Motor neuron (in vitro differentiated cells): ENCODE measurements at places on chromosomes 2 and 18. TPM values are rescaled to one million over a fixed set of nuclear protein-coding genes. Genes with fewer than 3 reads are reported as not detected.

The COL5A2 gene
- total RNA-seq, result 4.8 and 6.5 TPM in 2 replicates

The MAP4K4 gene
- total RNA-seq, result 551 and 572 TPM in 2 replicates

The HOXD12 gene
- not detected in 2 replicates for total RNA-seq

The MALL gene
- total RNA-seq, result 10.0 and 11.3 TPM in 2 replicates

The CCBE1 gene
- 0.14 and 0.15 TPM in 2 replicates for total RNA-seq

The TCF23 gene
- 0.07 TPM in 1 of 2 replicates, not detected in the other for total RNA-seq

The ERBB4 gene
- 27.9 and 34.4 TPM in 2 replicates for total RNA-seq

The PLGLB2 gene
- total RNA-seq, result 0.73 and 1.3 TPM in 2 replicates

The AP1S3 gene
- total RNA-seq, result 12.3 and 14.7 TPM in 2 replicates

GRCh38 chr2:238425979-238426567, 654 bp upstream of the ASB1 start:
- ATAC-seq, result peak; percentile 61

DNA sequence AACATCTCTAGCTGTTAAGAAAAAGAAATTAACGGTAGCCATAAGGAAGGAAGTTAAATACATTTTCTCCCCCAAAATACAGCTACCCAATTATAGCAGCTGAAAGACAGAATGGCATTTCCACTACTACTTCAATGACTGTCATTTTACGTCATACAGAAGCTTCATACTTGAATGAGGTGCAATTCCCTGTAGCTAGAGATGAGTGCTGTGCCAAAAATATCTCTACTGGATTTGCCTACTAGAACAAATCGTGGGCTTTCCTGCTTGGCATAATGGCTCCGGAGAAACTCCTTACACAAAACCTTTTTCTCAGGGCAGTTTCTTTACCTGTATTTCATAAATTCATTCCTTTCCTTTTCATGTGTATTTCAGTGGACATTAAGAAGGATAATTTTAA, 36.3 kb upstream of the NRXN1 start:
- ATAC-seq, result no peak

GRCh38 chr2:134676960-134677359, 41.8 kb downstream of the TMEM163 start:
- peak; percentile 35 for ATAC-seq

GRCh38 chr18:5253910-5254309, 41.6 kb downstream of the ZBTB14 start:
- no peak for ATAC-seq

- no peak for ATAC-seq
Measured at GRCh38 chr2:160371251-160372009, 122.2 kb downstream of the RBMS1 start.

DNA sequence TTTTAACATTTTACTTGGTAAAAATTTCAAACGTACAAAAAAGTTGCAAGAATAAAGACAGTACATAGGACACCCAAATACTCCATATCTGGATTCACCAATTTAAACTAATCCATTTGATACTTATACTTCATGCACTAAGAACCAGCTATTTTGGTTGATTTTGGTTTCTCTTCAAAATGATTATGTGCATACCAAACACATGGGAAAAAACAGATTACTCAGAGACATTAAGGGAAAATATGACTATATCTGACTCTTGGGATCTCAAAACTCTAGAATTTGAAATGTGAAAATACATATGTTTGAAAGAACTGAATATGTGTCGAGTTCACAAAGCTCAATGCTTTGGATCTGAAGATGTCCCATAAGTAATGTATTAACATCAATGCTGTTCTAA, 15.5 kb upstream of the MALL start:
- no peak for ATAC-seq

- peak; percentile 41 for ATAC-seq
Measured at GRCh38 chr2:73907840-73908452, 15.1 kb downstream of the ACTG2 start.

DNA sequence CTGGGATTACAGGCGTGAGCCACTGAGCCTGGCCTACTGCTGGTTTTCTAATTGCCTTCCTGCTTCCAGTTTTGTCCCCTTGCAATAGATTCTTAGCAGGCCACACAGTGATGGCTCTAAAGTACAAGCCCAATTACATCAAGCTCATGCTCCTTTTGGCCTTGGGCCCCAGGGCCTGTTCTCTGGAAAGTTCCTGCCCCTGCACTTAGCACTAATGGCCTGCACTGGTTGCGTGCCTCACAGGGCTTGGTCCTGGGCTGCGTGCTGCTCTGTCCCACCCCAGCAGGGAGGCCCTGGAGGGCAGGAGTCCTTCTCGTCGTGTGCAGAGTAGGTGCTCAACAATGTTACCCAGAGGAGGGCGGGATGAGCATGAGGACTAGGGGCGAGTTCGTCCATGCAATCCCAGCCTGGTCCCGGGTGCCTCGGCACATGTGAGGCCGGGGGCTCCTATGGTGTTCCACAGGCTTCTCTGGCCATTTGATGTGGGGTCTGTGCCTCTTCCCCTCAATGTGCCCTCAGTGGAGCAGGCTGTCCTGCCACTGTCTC, 51.7 kb downstream of the PDCL3 start:
- ATAC-seq, result no peak

DNA sequence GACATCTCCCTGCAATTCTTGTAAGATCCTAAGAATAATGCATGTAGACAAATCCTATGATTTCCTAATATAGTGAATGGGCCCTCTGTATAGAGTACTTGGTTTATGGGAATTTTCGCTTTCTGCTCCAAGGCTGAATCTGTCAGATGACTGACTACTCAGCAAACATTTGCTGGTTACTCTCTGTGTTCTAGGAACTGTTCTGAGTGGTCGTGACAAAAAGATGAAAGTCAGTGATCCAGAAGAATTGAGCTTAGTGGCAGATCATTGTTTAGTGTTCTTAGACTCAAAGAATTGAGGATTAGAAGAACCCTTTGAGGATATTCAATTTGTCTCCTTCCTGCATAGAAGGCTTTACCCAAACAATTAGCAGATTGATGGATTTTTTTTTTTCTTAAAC, 10.0 kb downstream of the XRCC5 start:
- ATAC-seq, result peak; percentile 11

GRCh38 chr2:31354837-31355236, 59.7 kb downstream of the XDH start:
- ATAC-seq, result no peak

DNA sequence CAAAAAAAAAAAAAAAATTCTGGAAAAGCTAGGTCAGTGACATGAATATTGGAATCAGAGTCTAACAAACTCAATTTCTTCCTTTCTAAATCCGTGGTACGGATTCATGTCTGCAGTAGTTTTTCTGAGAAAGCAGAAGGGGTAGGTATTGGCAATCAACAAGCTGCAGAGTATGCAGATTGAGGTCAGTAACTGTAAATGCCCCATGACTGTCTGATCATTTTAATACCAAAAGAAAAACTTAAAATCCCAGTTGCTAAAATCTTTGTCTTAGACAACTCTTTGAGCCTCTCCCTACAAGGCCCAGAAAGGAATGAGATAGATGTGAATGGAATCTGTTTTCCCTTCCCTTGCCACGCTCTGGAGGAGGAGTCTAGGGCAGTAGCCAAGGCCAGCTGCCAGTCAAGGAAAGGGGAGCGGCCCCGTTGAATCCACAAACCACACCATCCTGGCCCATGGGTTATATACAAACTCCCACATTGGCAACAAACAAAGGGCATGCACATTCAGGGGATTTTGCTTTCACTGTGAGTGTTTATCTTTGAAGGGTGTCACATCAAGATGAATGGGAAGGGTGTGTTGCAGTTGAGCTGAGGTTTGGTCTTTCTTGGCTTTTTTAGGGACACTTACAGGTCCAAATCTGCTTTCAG, 6.1 kb upstream of the CASP8 start:
- ATAC-seq, result no peak

DNA sequence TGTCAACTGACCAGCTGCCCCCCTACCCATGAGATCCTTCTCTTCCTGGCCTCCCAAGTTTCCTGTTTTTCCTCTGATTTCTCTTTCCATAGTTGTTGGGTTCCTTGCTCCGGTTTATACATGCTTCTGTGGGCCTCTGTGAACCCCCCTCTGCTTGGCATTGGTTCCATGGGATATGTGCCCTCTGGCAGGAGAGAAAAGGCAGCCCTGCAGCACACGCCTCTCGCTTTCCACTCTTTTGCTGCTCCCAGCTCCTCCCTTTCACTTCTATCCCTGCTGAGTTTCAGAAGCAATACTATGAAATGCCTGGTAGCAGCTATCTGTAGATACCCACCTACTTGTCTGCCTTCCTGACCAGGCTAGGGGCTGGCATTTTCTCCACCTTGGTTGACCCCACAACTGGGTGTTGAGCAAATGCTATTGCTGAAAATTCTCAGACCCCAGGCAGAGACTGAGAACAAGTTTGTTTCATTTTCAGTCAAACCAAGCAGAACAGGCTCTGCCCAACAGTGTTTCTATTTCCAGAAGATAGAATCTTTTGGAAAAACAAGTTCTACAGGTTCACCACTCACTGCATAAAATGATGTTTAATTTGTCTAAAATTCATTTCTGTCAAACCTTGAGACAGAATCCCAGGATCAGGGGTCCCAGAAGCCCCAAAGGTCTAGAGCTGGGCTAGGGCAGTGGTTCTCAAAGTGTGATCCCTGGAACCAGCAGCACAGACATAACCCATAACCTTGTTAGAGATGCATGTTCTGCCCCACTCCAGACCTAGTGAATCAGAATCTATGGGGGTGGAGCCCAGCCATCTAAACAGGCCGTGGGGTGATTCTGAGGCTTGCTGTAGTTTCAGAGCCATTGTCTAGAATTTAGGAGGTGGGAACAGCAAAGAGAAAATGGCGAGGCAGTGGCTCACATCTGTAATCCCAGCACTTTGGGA, 13.4 kb downstream of the CAPG start:
- ATAC-seq, result no peak

DNA sequence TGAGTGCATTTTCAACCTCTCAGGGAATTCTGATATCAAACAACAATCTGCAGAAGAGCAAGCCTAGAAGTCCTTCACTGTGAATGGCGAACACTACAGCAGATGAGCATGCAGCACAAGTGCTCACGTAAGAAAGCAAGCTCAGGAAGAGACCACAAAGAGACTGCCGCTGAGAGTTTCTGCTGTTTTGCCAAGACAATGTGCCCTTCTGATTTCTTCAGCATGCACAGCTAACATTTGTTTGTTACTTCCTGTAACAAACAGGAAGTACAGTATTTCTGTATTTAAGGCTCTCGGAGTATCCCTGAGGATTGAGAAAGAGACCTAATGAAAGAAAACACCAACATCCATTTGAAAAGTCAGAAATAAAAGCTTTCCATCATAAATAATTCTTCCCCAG, 45.9 kb downstream of the MBOAT2 start:
- ATAC-seq, result no peak

DNA sequence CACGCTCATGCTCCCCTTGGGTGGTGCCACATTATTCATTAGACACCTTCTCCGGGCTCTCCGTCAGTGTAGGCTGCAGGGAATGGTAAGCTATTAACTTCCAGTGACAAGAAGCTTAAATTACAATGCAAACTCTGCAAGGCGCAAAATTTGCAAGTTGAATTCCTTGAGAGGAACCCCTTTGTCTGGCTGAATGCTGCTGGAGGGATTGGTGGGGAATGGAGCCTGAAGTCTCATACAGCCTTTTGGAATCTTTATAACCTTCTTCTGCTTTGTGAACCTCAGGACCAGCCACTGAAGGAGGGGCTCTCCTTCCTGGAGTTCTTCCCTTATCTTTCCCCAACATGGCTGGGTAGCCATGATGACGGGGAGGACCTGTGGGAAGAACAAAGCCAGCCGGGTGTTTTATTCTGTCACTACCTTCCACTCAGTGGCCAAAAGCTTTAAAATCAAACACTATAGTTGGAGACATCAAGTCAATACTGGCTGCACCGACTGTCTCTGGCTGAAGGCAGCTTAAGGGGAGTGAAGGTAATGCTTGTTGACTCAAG, 220.9 kb upstream of the EPHA4 start:
- ATAC-seq, result peak; percentile 71

GRCh38 chr18:59228351-59228750, 8.4 kb downstream of the GRP start:
- no peak for ATAC-seq

GRCh38 chr2:11444737-11445136, 21.2 kb downstream of the E2F6 start:
- no peak for ATAC-seq
